ENCODE measurements at places on chromosomes 2 and 18.

- DNase-seq: no peak
These were observed 45.5 kb downstream of the OSR1 start for GRCh38 chr2:19312949-19313348.

DNA sequence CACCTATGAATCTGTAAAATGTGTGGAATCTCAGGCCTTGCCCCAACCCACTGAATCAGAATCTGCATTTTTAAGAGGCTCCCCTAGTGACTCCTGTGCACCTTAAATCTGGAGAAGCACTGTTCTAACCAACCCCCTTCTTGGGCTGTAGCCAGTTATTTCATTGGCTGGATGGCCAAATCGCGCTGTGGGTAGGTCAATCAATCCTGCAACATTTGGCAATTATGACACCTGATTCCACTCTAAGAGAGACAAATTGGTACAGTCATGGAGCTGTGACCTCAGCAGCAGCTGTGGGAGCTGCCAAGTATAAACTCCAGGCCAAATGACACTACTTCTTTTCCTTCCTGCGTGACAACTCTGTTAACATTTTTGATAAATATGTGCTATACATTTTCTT is 208.7 kb downstream of the CLIP4 start:
- DNase-seq: no peak

- DNase-seq: no peak
These were observed 870.2 kb downstream of the CBLN2 start for GRCh38 chr18:71673954-71674353.

GRCh38 chr18:46636040-46636630 is 20.9 kb downstream of the LOXHD1 start:
- DNase-seq: no peak

DNA sequence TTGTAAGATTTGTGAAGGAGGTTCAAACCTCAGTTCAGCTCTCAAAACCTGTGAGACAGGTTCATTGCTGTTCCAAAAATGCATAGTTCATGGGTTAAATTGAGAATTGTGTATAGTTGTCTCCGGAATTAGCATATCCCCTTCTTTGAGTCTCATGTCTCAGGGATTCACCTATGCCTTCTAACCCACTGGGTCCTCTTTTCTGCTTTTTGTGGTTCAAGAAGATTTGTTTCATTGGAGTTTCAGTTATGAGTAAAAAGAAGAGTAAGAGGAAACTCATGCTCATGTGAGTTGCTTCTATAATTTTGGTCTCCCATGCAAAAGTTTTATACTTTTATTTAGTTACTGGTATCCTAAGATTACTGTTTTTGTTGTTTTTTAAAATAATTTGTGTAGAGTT is 1219.8 kb upstream of the ZEB2 start:
- no peak for DNase-seq

DNA sequence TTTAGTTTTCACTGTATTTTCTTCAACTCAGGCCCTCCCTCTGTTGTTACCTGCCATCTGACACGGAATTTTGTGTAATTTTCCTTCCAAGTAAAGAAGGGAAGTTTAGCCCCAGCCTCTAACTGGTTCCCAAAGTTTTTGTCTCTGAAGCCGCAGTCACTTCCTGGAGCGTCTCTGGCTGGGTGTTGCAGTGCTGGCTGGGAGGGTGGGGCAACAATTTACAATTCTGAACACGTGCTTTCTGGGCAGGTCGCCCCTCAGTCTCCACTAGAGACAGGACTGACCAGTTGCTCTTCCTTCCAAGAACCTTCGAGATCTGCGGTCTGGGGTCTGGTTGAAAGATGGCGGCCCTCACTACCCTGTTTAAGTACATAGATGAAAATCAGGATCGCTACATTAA is 3.5 kb downstream of the CNDP2 start:
- DNase-seq: peak; percentile 29

DNA sequence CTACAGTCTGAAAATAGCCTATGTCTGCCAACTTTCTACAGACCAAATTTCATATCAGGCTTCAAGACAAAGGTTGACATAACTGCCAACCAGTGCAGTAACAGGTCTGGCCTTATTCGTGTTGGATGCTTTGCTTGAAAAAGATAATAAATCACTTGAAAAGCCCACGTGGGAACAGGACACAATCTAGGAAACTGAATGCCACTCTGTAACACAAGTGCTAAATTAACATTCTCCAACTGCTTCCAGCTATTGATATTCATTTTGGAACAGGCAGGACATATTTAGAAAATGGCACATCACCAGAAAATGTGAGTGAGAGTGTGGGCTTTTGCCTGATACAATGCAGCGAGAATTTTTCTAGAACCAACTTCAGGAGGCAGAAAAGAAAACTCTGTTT is 165.9 kb upstream of the CCDC150 start:
- no peak for DNase-seq

DNA sequence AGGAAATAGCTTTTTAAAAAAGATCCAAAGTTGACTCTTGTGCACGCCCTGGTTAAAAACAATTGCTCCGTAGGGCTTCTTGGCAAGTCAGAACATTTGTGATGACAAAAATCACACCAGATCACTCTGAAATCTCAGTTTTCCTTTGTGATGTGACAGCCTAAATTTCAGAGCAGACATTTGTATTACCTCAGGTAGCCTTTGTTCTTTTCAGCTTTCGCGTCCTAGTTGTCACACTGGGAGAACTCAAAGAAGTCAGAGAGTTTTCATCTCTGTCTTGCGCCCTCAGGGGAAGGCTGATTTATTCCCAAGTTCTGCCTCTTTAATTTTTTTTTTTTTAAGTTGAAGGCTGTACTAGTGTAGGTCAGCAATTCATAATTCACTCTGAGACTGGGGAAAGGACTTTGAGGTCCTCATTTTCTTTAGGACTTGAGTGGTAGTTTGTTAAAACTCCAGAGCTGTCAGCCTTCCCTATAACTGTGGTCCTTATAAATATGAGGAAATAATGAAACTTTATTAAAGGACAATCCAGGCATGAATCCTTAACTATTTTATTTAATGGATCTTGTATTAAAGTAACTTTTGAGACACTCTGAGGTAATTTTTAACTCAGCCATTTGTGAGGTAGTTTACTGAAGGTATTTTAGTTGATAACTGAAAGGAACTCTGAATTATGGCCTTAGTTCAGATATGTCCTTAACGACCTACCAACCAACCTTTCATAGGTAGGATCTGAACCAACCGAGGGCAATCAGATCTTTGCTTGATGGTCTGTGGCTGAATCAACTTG is 525.1 kb upstream of the FAM98A start:
- DNase-seq: no peak
